ENCODE measurements at places on chromosomes 3 and 15.

GRCh38 chr3:111784001-111784400, 75.1 kb upstream of the PHLDB2 start:
- DNase-seq = no peak

GRCh38 chr3:159971311-159971710, 17.3 kb upstream of the IL12A start:
- no peak for DNase-seq

DNA sequence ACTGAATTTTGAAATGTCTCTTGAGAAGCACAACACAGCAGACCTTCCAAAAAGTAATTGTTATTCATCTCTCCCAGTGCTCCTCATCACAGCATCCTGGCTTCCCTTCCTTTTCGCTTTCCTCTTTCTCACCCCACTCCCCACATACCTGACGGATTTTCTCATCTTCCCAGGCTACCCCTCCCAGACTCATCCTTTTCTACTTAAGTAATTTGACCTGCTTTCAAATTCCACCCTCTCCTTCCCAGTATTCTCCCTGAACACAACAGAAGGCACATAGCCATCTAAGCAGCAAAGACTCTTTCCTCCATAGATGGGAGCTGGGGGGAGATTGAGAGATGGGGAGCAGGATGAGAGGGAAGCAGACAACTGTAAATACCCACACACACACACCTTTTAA, 187.1 kb upstream of the STT3B start:
- DNase-seq = no peak

GRCh38 chr15:33908406-33908805, 59.9 kb upstream of the CHRM5 start:
- no peak for DNase-seq

- DNase-seq = peak; percentile 58
Measured at GRCh38 chr3:25592510-25592968, 72.2 kb downstream of the TOP2B start.

DNA sequence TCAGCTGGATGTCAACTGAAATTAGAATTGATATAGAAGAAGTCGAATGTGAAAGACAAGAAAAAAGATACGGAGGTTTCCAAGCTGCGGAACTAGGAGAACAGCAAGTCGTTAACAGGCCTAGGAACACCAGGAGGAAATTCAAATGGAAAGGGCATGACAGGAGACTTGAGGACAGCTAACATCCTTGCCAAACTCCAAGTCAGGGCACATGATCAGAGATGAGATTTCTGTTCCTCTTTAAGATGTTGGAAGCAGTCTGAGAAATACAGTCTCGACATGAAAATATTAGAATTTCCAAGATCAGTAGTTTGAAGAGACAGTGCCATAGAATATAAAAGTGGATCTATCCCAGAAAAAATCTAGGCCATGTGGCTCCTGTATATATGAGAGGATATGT, 5.0 kb downstream of the MYO5A start:
- no peak for DNase-seq

DNA sequence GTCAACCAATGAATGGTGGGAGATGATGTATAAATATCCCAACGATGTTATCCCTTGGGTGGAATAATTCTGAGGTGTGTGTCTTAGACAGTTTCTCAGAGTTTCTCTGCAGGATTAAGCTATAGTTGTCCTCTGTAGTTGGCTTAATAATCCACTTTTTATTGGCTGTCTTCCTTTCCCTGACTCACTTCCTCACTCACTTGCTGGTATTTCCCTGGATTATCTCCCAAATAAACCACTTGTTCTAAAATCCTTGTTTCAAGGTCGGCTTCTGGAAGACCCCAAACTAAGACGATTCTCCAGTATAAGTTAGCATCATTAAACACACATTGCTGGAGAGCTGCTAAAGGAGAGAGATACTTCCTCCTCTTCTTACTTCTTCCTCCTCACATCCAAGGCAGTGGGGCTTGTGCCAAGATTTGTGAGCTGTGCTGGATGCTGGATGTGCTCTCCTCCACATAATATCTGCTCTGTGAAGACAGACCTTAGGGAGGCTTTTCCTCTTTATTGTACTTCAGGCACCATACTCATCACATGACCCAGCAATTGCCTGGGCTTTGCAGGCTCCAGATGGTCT, 22.5 kb upstream of the ROPN1 start:
- no peak for DNase-seq

GRCh38 chr15:37094915-37095711, 5.2 kb downstream of the MEIS2 start:
- DNase-seq = no peak

DNA sequence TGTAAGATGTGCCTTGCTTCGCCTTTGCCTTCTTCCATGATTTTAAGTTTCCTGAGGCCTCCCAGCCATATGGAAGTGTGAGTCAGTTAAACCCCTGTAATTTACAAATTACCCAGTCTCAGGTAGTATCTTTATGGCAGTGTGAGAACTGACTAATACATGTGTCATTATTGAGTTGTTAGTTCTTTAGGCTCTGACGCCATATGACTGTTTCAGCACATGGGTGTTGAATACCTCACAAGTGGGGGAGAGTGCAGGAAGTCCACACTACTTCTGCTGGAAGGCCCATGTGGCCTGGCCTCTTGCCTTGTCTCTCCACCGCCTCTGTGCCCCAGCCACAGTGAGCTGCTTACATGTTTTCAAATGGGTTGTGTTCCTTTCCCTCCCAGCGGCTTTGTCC, 28.5 kb downstream of the MFSD1 start:
- DNase-seq = no peak

- DNase-seq = no peak
Measured at GRCh38 chr15:29573197-29573838, 248.9 kb downstream of the TJP1 start.

DNA sequence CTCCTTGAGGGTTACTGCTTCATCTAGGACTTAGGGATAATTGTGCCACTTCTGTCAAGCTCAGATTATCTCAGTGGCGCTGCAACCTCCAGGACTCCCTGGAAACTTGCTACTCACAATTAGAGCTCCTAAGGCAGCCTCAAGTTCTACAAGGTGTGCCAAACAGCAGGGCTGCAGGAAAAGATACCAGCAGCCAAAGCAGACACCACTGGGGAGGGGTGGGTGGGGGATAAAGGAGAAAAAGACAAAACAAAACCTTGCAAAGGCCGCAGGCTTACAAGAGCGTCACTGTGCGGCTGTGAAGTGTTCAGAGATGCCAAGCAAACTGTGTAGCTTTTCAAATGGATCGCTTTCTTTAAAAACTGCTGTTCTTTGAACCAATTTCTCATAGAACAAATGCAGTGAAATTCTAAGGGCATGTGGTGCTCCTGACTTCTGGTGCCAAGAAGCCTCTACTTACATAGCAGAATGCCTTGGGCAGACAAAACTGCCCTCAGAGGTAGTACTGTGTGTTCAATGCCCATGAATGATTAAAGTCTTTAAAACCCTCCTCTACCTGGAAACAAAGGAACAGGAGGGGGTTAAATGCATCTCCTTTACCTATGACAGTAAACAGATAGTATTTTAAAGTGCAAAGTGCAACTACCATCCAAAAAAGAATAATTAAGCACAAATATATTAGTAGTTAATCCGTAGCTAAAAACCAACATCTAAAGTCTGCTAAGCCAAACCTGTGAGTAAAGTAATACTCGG, 353.4 kb downstream of the FOXP1 start:
- no peak for DNase-seq

DNA sequence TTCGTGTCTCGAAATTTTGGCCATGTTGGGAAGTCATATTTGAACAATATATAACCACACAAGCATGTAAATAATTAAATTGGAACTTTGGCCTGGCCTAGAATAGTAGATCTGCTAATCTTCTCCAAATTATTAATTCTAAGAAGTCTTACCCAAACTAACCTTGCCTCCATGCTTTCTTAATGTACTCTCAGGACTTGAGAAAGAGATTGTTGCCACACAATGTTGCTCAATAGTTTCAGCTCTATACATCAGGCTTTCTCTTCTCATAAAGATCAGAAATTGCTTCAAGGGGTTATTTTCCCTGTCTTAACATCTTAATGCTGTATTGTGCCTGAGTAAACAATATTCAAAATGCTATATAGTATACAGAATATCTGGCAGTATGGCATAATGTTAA, 202.7 kb upstream of the LRIG1 start:
- no peak for DNase-seq

DNA sequence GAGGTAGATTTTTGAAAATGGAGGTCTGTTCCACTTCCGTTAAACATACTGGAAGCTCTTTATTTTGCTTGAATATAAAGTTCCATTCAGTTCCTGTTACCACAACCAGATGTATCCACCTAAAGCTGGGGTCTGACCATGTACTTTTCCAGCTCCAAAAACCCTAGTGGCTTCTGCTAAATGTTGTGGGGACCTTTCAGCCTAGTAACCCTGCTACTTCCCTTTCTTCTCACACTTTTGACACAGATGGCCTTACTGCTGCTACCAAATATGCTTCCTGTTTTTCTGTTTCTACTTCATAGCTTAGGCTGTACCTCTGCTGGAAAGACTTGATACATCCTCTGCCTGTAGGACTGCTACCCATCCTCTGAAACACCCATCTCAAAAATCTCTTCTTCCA, 87.8 kb downstream of the COL6A6 start:
- no peak for DNase-seq

GRCh38 chr15:40941528-40942336, 11.5 kb upstream of the CHAC1 start:
- DNase-seq = no peak

DNA sequence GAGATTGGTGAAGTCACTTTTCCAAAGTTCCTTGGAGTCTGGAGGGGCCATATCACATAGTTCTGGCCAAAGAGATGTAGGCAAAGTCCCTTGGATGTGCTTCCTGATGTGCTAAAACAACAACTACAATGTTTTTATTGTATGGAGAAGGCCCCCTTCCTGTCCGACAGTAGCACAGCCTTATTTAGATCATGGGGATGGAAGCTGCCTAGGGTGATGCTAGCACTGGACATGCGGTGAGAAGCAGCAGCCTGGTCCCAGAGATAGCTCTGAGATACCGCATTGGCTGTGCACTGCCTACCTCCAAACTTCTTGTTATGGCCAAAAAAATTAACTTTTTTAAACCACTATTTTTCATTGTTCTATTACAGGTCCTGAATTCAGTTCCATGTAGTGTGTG, 137.6 kb downstream of the AQP9 start:
- no peak for DNase-seq

- no peak for DNase-seq
Measured at GRCh38 chr15:39919411-39919747, 687 bp downstream of the GPR176 start.
